ENCODE measurements at places on chromosomes 6 and 20. TPM values are rescaled to one million over a fixed set of nuclear protein-coding genes. Genes with fewer than 3 reads are reported as not detected.

MCHR2 gene
- total RNA-seq, result not detected

ANKRD6 gene
- 0.13 TPM for total RNA-seq

NRSN1 gene
- not detected for total RNA-seq

PROKR2 gene
- not detected for total RNA-seq

KCNK15 gene
- total RNA-seq, result not detected

DPPA5 gene
- total RNA-seq, result not detected

ADGRG6 gene
- total RNA-seq, result 83.6 TPM

SIGLEC1 gene
- not detected for total RNA-seq

IL20RA gene
- not detected for total RNA-seq

OR2H1 gene
- not detected for total RNA-seq

PGBD1 gene
- 6.9 TPM for total RNA-seq

- no peak for DNase-seq
Observed at GRCh38 chr20:5990946-5991345, 40.5 kb downstream of the MCM8 start.

DNA sequence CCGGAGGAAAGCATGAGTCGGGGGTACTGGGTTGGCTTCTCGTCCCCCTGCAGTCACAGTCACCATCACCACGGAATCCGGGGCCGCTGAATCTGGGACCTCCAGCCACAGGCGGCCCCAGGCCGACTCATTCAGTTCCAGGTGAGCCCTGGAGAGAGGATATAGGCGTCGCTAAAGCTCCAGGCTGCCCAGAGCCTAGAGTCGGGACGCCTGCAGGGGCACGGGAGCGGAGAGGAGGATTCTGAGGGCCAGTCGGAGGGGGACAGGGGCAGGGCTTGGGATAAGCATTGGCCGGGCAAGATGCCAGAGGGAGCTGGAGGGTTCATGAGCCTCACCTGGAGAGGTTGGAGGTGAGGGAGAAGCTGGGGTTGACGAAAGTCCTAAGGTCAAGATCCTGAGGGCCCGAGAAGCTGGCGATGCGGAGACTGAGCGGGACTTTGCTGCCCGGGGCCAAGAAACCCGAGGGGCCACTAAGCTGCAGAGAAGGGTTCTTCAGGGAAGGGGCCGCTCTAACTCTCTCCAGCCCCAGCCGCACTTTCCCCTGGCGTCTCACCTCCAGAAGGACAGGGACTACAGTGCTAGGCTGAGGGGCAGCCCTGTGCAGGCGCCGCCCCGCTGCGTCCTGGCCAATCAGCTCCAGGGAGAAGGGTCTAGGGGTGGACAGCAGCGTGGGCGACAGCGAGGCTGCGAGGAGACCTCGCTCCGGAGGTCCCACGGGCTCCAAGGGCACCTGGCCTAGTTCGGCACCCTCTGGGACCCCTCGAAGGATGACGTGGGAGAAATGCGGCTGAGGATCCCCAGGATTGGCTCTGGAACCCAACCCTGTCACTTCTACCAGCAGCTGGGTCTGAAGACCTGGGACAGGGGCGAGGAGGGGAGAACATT is 3.7 kb downstream of the SAPCD1 start:
- DNase-seq, result peak; percentile 67

GRCh38 chr6:124872361-124873065 is 89.7 kb upstream of the RNF217 start:
- DNase-seq, result no peak

DNA sequence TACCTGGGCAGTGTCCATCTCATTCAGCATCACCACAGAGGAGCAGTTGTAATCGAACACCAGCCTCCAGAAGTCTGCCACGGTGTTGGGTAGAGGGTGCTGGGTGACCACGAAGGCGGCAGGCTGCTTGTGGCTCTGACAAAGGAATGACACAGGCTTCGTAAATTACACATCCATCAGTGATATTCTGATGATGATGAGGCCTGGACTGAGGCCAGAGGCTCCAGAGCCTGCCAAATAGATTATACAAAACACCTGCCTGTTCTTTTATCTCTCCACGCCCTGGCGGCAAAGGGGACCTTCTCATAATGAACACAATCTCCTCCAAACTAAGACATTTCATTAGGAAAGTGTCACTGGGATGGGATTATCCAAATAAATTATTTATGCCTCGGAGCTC is 480.2 kb upstream of the CHD6 start:
- no peak for DNase-seq

DNA sequence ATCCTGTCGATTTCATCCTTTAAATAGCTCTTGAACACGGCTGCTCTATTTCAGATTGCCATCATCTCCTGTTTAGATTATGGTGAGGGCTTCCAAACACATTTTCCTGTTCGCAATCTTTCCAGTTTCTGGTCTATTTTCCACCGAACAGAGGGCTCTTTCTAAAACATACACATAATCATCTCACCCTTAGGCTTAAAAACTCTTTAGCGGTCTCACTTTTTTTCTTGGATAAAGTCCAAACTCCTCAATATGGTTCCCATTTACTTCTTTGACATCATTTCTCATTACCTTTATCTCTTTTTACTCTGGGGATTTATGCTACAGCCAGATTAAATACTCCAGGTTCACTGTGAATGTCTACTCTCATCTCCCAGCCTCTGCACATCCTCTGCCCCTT is 103.4 kb upstream of the STMND1 start:
- no peak for DNase-seq

GRCh38 chr20:54476169-54477009 is 996 bp downstream of the DOK5 start:
- DNase-seq, result no peak

- DNase-seq, result no peak
Observed at GRCh38 chr6:79313254-79313653, 78.8 kb upstream of the HMGN3 start.

GRCh38 chr6:39189131-39189530 is 40.1 kb downstream of the KCNK5 start:
- no peak for DNase-seq

GRCh38 chr20:18657575-18657974 is 69.7 kb downstream of the DTD1 start:
- DNase-seq, result no peak

GRCh38 chr20:4714818-4715217 is 6.9 kb upstream of the PRND start:
- no peak for DNase-seq

DNA sequence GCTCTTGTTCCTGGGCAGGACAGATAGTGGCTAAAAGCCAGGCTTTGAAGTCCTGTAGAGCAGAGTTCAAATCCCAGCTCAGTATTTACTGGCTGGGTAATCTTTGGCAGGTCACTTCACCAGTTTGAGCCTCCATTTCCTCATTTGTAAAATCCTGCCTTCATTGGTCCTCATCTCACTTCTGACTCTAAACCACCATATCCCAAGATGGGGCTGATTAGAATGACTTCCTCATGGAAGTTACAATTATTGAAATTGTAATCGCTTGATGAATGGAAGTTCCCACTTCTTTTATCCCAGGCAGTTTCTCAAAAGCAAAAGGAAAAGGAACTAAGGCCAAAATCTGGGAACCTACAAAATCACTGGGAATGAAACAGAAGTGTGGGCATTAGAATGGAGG is 35.9 kb upstream of the B4GALT5 start:
- DNase-seq, result no peak

GRCh38 chr6:14380901-14381828 is 263.6 kb downstream of the CD83 start:
- no peak for DNase-seq

GRCh38 chr6:116010790-116011401 is 49.8 kb downstream of the FRK start:
- peak; percentile 75 for DNase-seq

DNA sequence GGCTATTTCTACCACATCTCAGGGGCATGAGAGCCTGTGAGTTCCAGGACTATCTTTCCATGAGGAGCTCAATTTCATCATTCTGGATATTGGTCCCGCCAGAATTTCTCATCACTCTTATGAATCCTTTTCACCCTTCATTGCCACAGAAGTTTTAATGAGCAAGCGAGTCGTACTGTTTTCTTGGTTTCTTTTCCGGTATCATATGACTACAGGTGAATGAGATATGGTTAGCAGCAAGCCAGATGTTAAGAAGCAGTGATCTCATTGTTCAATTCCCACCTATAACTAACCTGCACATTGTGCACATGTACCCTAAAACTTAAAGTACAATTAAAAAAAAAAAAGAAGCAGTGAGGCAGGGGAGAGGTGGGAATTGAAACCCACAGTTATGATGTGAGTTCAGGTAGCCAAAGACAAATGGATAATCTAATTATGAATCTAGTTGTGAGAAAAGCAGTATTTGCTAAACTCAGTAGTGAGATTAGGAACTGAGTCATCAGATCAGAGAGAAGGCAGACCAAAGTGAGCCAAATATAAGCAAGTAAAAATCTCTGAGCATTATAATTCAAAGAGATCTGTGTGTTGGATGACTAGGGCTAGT is 78.0 kb upstream of the ELOVL5 start:
- no peak for DNase-seq

GRCh38 chr20:16806886-16807285 is 58.7 kb downstream of the OTOR start:
- no peak for DNase-seq

DNA sequence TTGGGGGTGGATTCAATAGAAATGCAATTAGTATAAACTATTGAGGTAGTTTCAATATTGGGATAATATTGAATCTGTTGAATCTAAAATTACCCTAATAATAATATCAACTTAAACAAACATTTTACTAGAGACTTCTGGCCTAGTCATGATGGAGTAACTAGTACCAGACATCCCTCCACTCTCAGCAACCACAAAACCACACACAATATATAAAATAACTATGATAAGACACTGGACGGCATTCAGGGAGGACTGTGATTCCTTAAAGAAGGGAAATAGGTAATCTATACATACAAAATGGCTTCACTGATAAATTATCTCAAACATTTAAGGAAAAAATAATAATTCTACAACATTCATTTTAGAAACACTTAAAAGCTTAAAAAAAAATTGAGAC is 38.9 kb upstream of the TMEM14A start:
- DNase-seq, result no peak

- DNase-seq, result no peak
Observed at GRCh38 chr20:19074828-19075516, 137.5 kb upstream of the SLC24A3 start.

DNA sequence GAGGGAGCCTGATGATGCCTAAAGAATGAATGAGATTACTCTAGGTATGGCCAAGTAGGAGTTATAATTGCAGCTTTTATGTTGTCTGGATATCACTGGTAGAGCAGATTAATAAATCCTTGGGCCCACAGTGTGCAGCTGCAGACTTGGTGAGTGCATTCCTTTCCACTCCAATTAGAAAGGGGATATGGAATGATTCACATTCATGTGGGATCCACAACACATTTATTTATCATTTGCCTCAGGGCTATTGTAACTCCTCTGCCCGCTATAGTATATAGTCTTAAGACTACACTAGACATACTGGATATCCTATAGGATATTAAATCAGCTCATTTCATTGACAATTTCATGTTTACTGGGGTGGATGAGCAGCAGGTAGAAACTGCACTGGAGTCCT is 11.6 kb upstream of the HLA-G start:
- no peak for DNase-seq

DNA sequence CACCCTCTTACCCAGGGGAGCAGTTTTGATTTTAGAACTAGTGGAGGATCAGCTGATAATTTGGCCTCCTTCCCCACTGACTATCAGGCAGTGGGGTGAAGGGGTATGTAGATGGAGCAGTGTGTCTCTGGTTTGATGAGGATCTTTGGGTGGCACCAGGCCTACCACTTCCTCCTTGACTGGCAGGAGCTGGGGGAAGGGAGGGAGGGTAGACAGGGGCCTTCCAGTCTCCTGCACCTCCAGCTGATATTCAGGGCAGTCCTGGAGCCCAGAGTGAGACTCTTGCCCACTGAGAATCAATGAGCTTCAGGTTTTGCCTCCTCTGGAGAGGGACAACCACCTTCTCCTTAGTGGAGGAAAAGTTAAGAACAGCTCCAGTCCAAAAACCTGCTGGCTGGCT is 3.2 kb downstream of the DEF6 start:
- DNase-seq, result no peak

DNA sequence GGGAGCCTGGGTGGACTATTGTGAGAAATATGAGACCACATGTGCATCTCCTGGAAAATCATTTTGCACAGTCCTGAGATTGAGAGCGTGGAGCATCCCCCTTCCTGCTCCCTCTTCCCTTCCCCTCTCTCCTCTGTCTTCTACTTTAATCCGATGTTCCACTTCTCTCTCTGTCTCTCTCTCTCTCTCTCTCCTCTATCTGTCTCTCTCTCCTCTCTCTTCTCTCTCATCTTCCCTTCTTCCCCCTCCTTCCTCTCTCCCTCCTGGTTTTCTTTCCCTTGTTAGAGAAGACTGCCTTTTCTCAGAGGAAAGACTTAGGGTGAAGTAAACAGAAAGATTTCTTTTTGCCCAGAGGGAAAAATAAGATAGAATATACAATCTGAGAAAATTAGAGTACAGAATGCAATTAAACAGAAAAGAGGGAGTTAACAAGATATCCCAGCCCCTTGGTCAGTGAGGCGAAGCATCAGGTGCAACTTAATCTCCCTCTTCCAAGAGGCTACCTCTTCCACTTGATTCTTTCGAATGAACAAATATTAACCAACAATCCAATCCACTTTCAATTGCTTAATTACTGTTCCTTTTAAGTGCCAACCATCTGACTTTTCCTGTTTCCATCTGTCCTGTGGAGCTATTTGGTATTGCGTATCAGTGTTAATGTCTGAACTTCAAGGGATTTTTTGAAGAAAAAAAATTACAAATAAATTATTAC is 14.6 kb downstream of the KHDC1 start:
- no peak for DNase-seq

GRCh38 chr6:4370066-4370465 is 234.7 kb upstream of the ECI2 start:
- no peak for DNase-seq

DNA sequence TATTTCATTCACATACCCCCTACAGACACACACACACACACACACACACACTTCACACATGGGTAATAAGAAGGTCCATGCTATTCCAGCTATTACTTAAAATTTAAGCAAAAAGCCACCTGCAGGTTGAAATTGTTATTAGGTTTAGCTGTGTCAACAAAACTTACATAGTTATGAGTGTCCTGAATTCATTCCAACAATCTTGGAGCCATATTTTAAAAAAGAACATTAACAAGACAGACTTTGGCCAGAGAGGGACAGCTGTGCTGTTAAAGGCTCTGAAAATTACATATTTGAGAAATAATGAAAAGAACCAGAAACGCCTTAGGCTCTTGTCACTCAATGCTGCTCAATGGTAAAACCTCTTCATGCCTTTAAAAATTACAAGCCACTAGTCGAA is 455.3 kb downstream of the EPM2A start:
- DNase-seq, result no peak

GRCh38 chr6:34276881-34277762 is 28.3 kb upstream of the SMIM29 start:
- DNase-seq, result peak; percentile 85

GRCh38 chr6:45566882-45567281 is 189.1 kb upstream of the SUPT3H start:
- peak; percentile 52 for DNase-seq
